NCI-H345 (cell line): ENCODE measurements at places on chromosomes 12 and 14.

DNA sequence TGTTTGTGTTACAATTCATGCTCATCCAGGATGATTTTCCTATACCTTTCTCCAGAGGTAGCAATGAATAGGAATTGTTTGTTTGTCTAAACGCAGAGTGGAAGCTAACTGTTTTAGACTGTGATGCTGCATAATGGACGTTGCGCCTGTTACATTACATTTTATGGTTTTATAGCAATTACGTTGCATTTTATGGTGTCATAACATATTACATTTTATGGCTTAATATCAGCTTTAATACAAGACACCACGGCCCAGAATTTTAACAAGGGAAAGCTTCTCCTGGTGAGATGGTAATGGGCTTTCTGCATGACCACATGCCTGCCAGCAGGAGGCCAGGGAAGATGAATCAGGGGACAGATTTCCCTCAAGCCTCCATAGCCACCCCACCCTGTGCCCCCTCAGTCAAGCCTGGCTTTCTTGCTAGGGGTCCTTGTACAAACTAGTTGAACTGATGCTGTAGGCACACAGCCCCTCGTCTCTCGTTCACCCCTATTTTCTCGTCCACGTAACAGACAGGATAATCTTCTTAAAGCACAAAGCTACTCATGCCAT is 56.5 kb downstream of the HSPB8 start:
- no peak for DNase-seq

DNA sequence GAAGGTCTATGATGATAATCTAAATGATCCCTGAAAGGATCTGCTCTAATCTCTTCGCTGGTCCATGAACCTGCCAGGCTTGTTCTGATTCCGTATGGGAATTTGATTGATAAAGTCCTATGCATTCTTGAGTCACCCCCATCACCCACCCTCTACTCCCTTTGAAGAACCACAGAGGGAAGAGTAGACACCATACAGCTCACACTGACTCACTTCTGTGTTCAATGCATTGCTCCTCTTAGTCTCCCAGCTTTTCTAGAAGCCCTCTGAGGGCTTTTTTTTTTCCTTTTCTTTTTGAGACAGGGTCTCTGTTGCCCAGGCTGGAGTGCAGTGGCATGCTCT is 18.5 kb upstream of the GPRC5A start:
- DNase-seq = no peak

- no peak for DNase-seq
Measured at GRCh38 chr14:50647753-50648152, 20.4 kb downstream of the SAV1 start.

DNA sequence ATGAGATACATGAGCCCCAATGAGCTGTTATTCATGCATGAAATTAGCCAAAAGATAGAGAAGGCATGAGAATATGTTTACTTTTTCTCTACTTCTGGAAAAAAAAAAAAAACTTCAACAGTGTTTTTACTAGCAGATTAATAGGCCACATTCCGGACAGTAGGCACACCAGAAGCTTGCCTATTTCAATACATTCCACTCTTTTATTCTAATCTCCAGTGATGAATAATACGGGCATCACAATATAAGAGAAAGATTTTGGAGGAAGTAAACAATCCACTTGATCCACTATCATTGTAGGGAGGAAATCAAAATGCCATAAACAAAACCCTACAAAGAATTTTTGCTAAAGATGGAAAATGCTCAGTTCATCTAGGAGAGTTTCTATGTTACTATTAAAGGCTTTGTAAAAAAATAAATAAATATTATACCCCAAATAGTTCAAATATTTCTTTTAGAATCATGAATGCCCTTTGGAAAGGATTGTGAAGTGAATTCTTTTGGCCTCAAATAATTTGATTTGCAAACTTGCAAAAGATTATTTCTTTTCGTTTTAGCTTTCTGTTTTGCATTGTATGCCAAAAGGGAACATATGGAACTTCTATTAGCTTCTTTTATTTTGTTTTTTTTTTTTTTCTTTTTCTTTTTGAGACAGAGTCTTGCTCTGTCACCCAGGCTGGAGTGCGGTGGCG is 232.6 kb downstream of the EPS8 start:
- no peak for DNase-seq

DNA sequence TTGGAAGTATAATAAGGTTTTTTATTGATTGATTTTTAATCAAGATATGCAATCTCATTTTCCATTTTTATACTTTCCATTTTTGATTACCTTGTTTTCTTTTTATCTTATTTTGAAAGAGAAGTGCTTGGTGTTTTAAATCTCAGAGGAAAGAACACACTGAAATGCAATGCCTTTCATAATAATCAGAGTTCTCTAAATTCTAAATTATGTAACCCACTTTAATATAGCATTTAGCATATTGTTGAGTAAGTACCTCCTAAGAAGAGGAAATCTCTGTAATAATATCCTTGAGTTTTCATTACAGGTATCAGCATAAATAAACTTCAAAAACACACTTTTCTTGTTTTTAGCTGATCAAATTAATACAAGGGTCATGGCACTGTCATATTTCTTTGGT is 96.9 kb downstream of the GTF2A1 start:
- DNase-seq = no peak

DNA sequence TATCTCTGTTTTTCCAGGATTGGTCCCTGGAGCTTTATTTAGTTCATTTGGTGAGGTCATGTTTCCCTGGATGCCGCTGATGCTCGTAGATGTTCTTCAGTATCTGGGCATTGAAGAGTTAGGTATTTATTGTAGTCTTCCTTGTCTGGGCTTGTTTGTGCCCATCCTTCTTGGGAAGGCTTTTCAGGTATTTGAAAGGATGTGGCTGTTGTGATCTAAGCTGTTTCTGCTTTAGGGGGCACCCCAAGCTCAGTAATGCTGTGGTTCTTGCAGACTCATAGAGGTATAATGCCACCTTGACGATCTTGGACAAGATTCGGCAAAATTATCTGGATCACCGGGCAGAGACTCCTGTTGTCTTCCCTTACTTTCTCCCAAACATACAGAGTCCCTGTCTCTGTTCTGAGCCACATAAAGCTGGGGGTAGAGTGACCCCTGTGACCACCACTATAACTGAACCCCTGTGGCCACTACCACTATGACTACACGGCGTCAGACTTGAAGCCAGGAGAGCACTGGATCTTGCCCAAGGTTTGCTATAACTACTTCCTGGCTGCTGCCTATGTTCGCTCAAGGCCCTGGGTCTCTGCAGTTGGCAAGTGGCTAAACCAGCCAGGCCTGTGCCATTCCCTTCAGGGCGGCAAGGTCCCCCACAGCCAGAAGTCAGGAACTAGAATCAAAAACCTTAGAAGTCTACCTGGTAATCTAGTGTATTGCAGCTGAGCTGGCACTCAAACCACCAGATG is 40.9 kb downstream of the FGD4 start:
- no peak for DNase-seq

DNA sequence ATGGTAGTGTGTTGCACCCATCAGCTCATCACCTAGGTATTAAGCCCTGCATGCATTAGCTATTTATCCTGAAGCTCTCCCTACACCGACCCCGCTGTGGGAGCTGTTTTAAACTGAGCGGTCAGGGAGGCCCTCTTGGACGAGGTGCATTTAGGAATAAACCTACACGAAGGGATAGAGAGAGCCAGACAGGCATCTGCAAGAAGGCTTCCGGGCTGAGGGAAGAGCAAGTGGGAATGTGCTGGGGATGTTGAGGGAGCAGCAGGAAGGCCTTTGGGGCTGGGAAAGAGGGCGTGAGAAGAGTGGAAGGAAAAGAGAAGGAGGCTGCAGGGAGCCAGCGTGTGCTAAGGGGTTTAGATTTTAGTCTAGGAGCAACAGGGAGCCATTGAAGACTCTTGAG is 34.5 kb downstream of the RPH3A start:
- no peak for DNase-seq

DNA sequence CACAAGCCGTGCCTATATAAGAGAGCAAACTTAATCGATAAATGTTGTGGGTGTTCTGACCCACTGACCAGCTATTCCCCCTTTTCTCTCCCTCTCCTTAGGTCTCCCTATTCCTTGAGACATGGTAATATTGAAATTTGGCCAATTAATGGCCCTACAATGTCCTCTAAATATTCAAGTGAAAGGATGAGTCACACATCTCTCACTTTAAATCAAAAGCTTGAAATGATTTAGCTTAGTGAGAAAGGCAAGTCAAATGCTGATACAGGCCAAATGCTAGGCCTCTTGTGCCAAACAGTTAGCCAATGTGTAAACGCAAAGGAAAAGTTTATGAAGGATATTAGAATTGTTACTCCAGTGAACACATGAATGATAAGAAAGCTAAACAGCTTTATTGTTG is 102.2 kb upstream of the CPNE8 start:
- DNase-seq = no peak

GRCh38 chr12:114912811-114913210 is 228.8 kb upstream of the TBX3 start:
- DNase-seq = no peak

- DNase-seq = no peak
Measured at GRCh38 chr14:41558490-41558889, 48.2 kb upstream of the LRFN5 start.

GRCh38 chr14:58272588-58273372 is 25.6 kb upstream of the ARID4A start:
- DNase-seq = no peak

DNA sequence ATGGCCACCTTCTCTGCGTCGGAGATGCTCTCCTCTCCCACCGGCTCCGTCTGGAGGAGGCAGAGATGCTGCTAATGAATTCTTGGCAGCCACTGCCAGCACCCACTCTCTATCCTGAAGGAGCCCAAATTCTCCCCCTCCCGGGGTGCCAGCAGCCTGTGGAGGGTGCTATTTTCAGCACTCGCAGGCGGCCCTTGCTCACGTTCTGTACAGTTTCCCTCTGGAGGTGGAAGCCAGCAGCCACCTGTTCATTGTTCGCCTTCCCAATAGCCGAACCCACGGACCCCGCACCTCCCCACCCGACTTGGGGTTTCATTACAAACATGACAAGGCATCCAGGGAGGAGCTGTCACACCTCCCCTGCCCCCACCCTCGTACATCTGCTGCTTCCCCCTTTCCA is 27.8 kb downstream of the SNRNP35 start:
- no peak for DNase-seq

GRCh38 chr14:60315196-60315990 is 66.4 kb downstream of the PPM1A start:
- DNase-seq = no peak

DNA sequence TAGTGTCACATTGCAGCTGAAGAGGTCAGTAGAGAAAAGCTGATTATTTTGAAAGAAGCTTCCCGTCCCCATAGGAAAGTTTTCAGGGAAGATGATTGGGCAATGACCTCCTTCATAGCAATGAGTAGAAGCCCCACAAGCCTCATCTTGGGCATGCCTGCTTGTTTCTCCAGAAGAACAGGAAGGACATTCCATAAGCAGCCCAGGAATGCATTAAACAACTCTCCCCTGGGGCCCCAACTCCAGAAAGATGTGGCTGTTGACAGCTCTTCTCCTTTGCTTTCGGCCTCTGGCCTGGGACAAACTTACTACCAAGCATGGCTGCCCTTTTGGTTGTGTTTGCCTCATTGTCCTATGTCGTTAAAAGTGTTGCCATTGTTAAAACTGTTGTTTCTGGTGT is 5.7 kb upstream of the VDR start:
- DNase-seq = no peak

GRCh38 chr12:10740182-10740581 is 17.1 kb upstream of the YBX3 start:
- DNase-seq = no peak

DNA sequence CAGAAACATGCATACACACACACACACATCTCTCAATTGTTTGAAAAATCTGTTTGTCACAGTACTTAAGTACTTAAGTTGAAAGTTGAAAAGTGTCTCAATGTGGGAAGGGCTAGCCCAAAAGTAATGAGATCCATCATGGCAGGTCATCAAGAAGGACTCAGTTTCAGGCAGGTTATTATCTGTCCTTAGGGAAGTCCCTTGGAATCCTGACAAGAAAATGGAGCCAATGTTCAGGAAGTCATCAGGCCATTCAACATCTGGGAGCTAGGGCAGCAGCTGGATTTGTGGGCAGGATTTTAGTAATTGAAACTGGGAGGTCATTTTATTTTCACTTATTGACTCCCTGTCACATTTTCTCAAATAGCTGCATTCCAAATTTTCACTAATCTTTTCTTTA is 56.0 kb downstream of the MSRB3 start:
- no peak for DNase-seq

DNA sequence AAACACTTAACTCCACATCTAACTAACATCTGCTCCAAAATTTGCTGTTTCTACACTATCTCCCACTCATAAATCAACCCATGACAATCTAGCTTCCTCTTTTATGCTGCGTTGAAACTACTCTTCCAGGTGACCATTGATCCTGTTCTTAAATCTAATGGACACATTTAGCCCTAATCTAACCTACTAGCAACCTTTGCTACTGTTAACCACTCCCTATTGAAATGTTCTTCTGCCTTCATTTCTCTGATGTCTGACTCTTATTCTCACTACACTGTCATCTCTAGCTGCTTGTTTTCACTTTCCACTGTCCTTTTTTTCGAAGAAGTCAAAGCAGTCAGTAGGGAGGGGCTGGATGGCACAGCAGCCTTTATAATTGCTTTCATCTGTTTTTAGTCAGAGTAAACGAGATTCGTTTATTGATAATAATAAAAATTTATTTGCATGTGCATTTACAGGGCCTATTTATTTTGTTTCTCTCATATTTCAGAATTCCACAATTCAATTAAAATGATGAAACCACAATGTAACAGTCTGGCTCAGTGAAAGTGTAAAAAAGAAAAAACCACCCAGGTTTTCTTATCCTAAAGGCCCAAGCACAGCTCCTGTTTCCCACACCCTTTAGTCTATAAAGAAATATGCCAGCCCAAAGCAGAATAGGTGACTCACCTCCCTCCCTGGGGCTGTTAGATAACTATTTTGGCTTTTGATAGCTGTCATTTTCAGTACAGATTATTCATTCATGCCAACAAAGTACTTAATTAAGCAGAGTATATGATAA is 44.9 kb downstream of the ATP2B1 start:
- DNase-seq = no peak

GRCh38 chr14:54777395-54777794 is 125.2 kb downstream of the GCH1 start:
- no peak for DNase-seq

DNA sequence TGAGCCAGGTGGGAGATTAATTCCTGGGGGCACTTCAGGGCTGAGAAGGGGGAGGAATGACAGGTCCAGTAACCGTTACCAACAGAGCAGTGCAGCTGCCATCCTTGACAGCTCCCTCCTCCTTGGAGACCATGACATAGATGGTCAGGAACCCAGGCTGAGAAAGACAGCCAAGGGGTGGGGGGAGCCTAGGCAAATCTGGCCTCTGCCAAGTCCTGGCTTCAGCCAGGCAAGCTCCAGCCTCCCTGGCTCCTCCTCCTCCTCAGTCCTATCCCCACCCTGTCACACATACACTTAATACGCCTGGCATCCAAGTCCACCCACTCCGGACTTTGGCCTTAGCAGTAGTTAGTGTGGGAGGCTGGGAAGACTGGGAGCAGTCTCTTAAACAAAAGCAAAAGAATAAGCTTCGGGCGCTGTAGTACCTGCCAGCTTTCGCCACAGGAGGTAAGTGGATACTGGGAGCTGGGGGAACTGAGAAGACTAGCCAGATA is at the start of gene RDH5:
TSS of gene RDH5 (plus strand) at position 323 of the 494 bp plus-strand sequence. CDS start 792 bp downstream, outside the sequence.
- no peak for DNase-seq

GRCh38 chr14:77554816-77555599 is 56.4 kb upstream of the ISM2 start:
- DNase-seq = no peak
